ENCODE measurements at places on chromosomes 1 and 21. TPM values are rescaled to one million over a fixed set of nuclear protein-coding genes. Genes with fewer than 3 reads are reported as not detected.

FAM131C gene
- 1.4 TPM for total RNA-seq

GRCh38 chr1:232218955-232219865 lies 410.7 kb downstream of the SIPA1L2 start:
- no peak for DNase-seq

DNA sequence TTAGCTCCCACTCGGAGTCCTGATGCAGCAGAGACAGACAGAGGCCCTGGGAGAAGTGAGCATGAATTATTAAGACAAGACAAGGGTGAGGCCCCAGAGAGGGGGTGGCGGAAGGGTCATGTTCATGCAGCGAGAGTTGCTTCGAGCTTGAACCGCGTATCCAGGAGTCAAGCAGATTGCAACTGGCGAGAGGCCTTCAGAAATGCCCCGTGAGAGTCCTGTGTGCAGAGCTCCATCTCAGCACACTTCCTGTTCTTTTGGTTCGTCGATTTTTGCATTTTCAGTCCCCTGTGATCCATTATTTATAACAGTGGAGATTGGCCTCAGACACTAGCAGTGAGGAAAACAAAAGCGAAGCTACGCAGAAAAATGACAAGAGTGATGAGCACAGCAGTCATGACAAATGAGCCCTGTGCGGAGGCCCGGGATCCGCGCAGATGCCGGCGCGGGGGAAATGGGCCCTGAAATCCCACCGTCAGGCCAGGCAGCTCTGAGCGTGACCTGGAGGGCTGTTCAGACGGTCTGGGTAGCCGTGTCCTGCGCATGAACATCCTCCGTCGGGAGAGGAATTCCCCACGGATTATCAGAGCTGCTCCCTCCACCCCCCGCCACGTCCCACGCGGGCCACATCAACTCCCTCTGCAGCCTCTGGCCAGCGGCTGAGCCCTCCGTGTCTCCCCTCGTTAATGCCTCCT lies 15.0 kb downstream of the PDE9A start:
- no peak for DNase-seq

- no peak for DNase-seq
These were observed 87.3 kb downstream of the USP24 start for GRCh38 chr1:55127827-55128343.

GRCh38 chr21:34272321-34272720 lies 91.5 kb upstream of the KCNE2 start:
- DNase-seq = no peak

GRCh38 chr1:43541721-43542401 lies 11.2 kb downstream of the PTPRF start:
- DNase-seq = no peak

DNA sequence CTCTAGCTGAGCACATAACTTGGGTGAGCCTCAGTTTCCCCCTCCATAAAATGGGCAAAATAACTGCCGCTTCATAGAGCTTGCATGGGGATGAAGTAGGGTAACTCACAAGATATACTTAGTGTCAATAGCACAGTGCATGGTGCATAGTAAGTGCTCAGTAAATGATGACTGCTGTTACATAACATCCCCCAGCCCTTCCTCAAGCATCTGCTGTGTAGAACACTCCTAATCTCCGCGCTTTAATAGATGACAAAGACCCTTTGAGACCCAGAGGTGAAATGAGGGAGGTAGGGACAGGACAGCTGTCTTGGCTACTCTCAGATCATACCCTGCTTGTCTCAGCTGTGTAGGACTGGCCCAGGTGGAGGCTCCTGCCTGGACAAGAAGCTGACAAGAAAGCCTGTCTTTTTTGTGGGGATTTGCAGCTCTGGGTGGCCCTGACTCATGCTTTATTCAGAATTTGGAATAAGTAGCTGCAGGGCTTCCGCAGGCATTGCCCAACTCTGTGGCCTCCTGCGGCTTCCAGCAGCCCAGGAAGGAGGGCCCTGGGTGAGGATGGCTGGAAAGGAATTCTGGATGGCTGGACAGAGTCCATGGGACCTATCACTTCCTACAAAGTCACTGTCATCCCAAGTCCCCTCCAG lies 20.7 kb upstream of the PADI4 start:
- DNase-seq = no peak

DNA sequence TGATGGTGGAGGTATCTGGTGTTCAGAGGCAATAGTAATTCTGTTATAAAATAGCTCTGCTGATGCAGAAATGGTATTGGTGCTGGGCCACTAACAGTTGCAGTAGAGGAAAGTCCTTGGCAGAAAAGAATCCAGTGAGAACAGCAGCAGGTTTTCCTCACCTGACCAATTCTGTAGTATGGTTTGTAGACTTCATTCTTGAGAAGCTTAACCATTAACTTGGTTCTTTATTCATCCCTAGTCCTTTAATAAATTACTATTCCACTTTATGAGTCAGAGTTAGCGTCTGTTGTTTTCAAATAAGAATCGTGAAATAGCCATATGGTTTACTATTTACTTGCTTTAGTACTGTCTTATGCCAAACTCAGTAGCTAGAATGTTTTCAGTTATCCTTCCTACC lies 128.5 kb upstream of the SERTAD4 start:
- DNase-seq = no peak

DNA sequence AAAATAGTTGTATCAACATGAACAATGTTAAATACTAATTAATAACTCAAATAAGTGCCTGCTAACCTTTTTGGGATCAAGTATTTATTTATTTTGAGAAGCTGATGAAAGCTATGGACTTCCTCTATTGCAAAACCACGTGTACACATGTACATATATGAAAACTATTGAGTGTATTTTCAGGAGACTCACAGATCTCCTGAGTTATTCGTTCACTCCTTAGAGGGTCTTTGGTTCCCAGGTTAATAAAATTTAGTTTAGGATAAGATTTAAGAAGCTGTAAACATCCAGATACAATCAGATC lies 130.5 kb downstream of the DISC1 start:
- DNase-seq = no peak

DNA sequence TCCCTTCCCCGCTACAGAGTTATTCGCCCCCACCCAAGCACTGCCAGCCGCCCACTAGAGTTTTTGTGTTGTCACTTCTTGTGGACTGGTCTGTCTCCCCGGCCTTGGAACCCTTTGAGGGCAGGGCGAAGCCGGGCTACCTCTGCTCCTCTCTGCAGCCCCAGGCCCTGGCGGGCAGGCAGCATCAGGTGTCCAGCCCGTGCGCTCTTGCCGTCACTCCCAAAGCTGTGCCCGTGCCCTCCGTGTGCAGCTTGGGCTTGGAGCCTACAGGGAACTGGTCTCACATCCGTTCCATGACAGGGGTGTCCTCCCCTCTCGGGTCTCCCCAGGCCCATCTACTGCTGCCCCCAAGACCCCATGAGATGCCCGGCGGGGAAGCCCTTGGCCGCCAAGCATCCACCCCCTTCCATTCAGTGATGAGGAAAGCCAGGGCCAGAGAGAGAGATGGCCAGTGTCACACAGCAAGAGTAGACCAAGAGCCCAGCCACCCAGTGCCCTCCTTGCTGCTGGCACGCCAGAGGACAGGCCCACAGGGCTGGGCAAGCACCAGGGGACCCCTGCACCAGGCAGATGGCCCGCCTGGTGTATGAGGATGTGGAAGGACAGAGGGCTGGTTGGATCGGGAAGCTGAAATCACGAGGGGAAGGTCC lies 15.3 kb upstream of the LDLRAP1 start:
- no peak for DNase-seq

GRCh38 chr1:87242445-87243185 lies 86.1 kb upstream of the LMO4 start:
- no peak for DNase-seq

DNA sequence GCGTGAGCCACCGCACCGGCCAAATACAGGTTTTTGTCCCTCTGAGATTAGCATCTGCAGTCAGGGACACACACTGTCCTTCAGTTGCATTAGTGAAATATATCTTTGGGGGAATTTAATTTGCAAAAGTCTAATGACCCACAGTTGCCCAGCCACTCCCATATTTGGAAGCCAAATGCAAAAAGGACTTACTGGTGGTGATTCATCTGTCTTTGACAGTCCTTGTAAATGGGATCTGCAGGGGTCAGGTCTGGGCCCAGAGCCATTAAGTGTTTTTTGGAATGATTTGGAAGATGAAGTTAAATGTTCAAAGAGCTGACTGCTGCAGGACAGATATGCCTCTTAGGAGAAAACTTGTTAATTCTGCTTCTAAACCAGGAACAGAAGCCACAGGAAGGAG lies 44.6 kb upstream of the DNASE2B start:
- no peak for DNase-seq

DNA sequence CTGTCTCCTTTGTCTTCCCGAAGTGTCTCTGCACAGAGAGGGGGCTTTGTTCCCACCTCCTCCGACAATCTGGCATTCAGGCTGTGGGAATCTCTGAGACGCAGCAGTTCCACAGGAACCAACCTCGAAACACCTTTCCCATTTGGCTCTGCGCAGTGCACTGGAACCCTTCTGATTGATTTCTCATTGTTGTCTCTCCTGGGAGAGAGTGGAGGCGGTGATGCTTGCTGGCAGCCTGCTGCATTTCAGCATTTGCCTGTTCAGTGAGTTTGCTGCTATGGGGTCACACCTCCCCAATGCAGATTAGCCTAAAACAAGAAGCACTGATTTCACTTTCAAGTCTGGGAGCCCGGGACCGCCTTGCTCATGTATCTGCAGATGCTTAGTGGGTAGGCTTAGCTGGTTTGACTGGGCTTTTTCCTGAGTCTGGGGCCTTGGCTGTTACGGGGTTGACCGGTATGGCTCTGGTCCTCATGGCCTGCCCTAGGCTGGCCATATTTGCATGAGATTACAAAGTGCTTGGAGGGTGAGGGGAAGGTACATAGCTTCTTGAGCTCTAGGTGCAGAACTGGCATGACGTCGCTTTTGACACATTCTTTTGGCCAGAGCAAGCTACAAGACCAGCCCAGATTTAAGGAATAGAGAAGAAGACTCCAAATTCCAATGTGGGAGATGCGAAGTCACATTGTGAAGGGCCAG lies 695.3 kb downstream of the PTPRU start:
- no peak for DNase-seq

DNA sequence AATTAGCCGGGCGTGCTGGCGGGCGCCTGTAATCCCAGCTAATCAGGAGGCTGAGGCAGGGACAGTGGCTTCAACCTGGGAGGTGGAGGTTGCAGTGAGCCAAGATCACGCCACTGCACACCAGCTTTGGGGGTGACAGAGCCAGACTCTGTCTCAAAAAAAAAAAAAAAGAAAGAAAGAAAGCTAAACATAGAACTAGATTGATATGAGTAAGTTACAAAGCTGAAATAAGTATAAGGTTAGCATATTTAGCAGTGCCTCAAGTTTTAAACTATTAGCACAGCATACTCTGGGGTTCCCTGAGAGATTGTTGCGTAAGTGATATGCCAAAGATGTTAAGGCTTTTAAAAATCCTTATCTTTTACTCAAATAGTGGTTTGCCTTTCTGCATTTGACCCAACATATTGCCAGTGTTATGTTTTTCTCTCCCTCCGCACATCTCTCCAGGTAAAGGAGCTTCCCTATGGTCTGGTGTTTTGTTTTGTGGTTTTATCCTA lies 126.1 kb downstream of the CD247 start:
- no peak for DNase-seq

DNA sequence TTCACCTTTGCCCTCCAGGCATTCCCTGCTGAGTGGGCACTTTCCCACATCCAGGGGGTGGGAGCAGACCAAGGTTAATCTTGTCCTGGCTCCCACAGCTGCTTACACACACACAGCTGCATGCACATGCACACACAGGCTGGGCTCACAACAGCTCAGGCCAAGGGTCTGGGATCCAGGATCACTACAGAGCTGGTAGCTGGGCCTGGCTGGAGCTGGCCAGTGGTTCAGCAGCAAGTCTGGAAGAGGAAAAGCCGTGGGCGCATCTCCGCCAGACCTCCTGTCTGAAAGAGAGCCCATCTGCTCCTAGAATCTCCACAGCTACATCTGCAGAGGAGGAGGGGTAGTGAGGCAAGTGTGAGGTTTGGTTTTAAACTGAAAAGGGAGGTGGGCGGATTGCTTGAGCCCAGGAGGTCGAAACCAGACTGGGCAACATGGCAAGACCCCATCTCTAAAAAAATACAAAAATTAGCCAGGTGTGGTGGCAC lies 3.8 kb downstream of the CDK18 start:
- no peak for DNase-seq

- DNase-seq = no peak
These were observed 528.2 kb downstream of the SMYD3 start for GRCh38 chr1:245978915-245979314.

DNA sequence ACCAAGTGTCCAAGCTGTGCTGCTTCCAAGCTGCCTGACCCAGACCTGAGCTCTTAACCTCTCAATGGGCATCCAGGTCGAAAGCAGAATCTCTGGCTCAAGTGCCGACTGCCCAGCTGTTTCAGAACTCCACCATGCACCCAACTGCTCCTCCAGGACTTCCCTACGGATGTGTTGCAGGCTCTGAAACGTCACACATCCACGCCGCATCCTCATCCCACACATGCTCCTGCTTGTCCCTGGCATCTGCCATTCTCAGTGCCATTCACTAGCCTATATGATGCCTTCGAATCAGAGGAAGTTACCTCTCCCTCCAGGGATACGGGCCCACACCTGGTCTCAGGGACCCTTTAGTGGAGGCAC lies 11.2 kb downstream of the PDZK1IP1 start:
- DNase-seq = no peak

DNA sequence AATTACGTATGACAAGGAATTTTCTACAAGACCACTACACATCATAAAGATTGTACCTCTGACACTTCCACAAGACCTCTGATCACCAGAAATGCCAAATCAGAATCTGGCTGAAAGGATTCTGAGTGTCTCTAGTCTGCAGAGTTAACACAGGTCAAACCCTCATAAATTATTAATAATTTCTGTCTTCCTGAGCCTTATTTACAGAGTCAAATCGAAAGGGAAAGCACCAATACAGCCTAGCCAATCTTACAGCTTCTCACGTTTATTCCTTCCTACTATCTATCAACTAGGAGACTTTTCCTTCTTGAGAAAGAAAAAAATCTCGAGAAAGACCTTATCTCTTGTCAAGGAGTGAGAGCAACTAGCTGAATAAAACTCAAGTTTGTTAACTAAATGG lies 2151.6 kb downstream of the MRPL39 start:
- no peak for DNase-seq

- no peak for DNase-seq
These were observed 223.0 kb downstream of the PLA2G4A start for GRCh38 chr1:187051618-187052232.

DNA sequence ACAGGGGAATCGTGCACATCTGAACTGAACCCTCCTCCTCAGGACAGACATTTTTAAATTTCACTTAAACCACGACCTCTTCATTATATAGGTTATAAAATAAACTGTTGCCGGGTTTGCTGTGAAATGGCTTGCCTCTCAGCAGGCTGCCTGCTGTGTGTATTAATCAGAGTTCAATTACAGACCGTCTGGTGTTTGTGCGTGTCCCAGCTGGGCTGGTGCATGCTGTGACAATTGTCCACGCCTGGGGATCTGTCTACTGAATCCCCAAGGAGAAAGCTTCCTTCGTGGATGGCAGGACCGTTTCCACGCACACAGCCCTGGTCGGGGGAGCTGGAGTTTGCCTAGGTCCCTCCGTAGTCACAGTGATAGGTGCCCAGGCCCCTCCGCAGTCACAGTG lies 13.4 kb upstream of the AGPAT3 start:
- DNase-seq = no peak

GRCh38 chr21:27802816-27803475 lies 836.1 kb upstream of the ADAMTS5 start:
- no peak for DNase-seq

GRCh38 chr1:175015243-175015642 lies 8.0 kb downstream of the MRPS14 start:
- no peak for DNase-seq
